Uterus (tissue), 4 donors: ENCODE measurements at places on chromosomes 3 and 15.

DNA sequence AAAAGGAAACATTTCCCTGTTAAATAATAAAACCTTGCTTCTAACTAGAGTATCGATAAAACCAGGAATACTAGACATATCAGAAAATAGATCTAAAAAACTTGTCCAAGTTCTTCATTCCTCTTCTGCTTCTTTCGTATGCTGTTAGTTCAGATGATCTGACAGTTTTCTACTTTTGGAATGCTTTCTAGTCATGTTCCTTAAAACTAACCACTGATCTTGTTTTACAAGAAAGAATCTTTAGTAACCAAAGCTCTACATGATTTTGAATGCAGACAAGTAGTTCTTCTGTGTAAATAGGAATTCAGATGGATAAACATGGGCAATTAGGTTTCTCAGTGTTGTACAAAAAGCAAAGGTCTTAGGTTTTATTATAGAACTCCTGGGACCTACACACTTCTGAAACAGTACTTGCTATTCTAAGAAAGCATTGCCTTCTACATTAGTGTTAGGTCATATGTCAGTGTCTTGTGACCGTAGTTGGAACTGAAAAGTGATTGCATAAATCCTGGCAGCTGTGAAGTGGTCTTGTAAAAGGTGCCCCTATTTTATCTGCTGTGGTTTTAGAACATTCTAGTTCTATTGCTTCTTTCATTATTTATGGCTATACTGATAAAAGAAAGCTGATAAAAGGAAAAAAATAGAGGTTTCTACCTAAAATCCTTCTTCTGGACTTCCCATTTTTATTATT, 40.7 kb downstream of the SNRK start:
- peak; percentile 38 for DNase-seq

GRCh38 chr15:73755946-73756345, 2.8 kb upstream of the INSYN1 start:
- DNase-seq: no peak

- no peak for DNase-seq
These were observed 114.2 kb downstream of the TNIK start for GRCh38 chr3:171346019-171346418.

- DNase-seq: no peak
These were observed 318.7 kb upstream of the STT3B start for GRCh38 chr3:31213869-31214486.

DNA sequence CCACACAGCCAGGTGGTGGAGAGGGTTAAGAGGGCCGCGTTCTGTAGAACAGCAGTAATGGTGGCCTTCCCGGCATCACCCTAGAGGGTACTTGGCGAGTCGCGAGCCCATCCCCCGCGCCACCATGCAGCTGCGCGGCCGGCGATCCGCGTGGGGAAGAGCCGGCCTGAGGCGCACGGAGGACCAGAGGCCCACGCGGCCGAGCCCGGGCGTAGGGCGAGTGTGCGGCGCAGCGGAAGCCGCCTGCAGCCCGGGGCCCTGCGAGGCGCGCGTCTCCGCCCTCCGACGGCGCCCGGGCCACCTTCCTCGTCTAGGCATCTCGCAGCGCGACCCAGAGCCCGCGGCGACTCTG, 423 bp downstream of the TKT start:
- peak; percentile 26 for DNase-seq

GRCh38 chr15:33014586-33014985, 179.9 kb downstream of the FMN1 start:
- no peak for DNase-seq

- DNase-seq: no peak
These were observed 195.6 kb downstream of the XXYLT1 start for GRCh38 chr3:195075199-195075940.

DNA sequence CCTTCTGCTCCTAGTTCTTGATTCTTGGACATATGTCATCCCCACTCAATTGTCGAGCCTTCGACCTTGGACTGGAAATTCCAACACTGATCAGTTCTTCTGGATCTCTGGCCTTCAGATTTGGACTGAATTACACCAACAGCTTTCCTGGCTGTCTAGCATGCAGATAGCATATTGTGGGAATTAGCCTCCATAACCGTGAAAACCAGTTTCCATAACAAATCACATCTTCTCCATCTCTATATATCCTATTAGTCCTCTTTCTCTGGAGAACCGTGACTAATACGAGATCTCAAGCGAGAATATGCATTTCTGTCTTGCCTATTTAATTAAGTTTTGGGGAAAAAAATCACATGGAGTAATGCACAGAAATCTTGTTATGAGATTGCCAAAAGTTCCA, 8.8 kb upstream of the BCHE start:
- DNase-seq: no peak

GRCh38 chr3:143070977-143071551, 48.5 kb upstream of the CHST2 start:
- DNase-seq: no peak

- no peak for DNase-seq
These were observed 984 bp downstream of the CCR5 start for GRCh38 chr3:46371519-46372340.

- DNase-seq: no peak
These were observed 979.0 kb downstream of the TUSC7 start for GRCh38 chr3:117688583-117688982.

GRCh38 chr3:55488398-55489055, 1.4 kb upstream of the WNT5A start:
- peak; percentile 84 for DNase-seq

- DNase-seq: no peak
These were observed 136.8 kb upstream of the ANKRD28 start for GRCh38 chr3:15934389-15935195.

- no peak for DNase-seq
These were observed 210.2 kb upstream of the LYSMD4 start for GRCh38 chr15:99943466-99943865.

DNA sequence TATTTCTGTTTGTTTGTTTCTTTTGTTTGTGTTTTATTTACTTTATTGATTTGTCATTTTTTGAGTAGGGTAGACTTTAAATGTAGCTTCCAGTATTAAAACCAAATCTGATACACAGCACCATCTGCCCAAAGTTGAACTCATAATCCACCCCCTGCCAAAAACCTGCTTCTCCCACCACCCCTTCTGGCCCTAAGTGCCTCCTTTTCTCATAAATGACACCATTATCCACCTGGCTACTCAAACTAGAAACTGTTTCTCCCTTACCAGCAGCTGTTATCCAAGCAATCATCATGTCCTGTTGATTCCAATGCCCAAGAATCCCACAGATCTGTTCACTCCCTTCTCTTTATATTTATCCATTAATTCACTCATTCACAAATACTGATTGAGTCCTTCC, 21.8 kb upstream of the PTX3 start:
- DNase-seq: no peak

- DNase-seq: no peak
These were observed 113.1 kb upstream of the ABHD17C start for GRCh38 chr15:80581976-80582375.

DNA sequence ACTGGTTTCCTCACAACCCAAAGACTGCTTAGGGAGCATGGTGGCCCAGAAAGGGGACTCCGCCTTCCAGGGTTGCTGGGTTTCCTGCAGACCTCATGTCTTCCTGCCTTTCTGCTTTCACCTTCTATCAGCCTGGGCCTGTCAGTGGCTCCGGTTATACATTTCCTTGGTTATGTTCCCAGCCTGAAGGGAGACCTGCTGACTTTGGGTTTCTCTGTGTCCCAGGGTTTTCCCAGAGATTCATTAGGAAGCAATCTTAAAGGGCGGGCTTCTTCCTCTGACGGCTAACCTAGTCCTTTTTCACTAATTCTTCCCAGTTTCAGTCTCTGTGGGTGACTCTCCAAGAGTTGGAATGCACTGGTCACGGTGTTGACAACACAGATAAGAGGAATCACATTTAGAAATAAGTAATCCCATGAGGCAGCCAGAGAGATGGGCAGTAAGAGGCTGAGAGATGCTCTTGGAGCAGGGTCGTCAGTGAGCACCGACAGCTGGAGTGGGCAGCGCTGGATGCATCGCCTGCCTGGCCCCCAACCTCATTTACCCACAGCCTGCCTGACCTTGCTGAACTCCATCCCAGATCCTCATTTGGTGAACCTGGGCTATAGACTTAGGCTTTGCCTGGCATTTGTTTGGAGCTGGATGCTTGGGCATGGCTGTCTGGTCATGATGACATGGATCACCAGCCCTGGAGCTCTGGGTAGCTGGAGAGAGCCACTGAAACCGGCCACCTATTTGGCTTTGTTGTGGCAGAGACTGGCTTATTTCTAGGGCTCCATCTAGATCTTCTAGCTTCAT, 10.0 kb upstream of the EHD4 start:
- DNase-seq: no peak

DNA sequence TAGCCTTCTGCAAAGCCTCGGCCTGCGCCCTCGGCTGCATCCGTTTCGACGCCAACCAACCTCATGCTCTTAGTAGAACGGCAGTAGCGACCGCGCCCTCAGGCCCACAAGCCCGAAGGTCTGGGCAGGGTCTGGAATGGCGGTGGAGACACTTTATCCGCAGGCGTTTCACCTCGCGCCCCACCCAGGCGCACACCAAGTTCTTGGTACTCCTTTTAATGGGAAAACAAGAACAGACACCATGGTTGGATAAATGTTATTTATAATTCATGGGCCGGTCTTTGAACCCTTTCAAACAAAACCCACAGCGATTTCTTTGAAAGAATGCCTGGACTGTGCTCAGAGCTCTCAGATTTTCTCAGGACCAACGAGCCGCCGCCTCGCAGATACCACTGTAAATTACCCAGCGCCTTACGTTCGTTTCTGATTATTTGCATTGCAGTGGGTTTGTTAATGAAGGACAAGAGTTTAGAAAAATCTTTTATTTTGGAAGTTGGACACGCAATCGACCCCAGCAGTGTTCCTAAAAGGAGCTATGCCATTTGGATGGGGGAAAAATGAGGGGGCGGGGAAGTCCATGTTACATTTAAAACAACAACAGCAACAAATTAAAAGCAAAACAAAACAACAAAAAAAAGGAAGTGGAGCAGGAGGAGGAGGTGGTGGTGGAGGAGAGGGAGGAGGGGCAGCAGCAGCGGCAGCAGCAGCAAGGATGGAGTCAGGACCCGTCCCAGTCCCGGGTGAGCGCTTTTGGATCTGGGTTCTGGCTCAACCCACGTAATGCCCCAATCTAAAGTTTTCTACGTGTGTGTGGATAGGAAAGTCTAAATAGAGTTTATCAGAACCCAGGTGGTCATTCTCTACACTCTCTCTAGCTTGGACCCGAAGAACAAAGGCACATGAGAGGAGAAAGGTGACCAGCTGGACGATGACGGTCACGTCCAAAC, 993 bp upstream of the ISL2 start:
- no peak for DNase-seq

DNA sequence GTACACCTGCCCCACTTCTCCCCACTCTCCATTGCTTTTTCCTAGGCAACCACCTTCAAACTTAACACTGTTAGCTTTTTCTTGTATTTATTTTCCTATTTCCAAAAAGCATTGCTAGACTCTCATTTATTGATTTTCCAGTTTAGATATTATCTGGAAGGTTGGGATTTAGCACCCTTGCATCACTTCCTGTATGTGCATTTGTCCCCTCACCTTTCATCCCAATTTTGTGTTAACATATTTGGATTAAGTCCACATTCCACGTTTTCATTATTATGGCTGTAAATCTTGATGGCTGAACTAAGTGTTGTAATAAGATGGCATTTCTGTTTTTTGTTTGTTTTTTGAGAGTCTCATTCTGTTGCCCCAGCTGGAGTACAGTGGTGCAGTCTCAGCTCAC, 109.7 kb downstream of the TBC1D2B start:
- DNase-seq: no peak

DNA sequence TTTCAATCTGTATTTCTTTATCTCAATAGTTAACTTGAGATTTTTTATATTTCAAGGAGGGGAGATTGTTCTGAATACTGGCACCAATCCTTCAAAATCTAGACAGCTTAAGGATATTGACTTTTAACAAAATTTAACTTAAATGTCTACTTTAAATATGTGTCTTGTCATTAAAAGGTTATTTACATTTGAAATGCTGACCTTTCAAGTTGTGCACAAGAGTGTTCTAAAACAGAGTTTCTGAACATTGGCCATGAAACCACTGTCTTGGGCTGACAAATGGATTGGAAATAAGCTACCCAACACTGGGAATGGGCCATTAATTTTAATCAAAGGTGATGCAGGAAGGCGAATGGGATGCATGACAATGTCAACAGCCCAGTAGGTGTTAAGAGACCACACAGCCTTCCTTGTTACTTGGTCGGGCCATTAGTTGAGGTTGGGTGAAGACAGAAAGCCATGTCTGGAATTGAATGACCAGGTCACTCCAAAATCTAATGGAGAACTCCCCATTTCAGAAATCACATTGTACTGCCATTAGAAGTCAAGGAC, 128.5 kb downstream of the CDIN1 start:
- DNase-seq: no peak

DNA sequence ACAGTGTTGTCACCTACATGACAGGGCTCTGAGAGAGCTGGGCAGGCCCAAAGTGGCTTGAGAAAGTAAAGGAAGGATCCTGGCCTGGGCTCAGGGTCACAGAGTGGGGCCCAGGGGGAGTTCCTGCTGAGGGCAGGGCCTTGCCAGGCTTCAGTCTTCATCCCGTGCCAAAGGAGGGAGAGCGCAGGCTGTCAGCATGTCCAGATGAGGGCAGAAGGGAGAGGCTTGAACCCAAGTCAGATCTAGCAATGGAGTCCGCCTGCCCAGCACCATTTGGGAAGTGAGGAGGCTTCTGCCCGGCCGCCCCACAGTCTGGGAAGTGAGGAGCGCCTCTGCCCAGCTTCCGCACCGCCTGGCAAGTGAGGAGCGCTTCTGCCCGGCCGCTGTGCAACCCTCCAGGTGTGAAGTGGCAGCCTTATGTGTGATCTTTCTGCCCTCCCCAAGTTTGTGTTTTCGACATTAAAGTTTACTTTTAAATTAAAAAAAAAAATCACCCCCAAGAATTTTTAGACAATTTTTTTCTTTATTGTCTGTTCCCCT, 303.6 kb upstream of the PROK2 start:
- DNase-seq: no peak

DNA sequence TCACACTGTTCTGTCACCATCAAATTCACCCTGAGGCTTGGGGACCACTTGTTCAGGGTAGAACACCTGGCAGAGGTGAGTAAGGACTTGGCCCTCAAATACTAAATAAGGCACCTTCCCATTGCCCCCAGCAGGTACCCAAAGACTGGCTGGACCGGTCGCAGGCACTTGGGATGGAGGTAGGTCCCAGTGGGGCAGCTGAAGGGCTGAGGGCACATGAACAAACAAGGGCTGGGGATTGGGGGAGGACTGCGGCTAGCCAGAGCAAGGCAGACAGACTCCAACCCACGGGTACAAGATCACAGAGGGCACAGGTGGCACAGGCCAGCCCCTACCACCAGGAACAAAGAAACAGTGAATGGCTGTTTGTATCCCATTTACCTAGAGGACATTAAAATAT, 1.9 kb downstream of the MRPS25 start:
- DNase-seq: no peak
